Brain microvascular endothelial cell (primary cell): ENCODE measurements at places on chromosomes 3 and 15.

- DNase-seq, result peak; percentile 53
These were observed 353.8 kb downstream of the NAALADL2 start for GRCh38 chr3:175212896-175213295.

- no peak for DNase-seq
These were observed 16.7 kb downstream of the MAP2K5 start for GRCh38 chr15:67559158-67559557.

DNA sequence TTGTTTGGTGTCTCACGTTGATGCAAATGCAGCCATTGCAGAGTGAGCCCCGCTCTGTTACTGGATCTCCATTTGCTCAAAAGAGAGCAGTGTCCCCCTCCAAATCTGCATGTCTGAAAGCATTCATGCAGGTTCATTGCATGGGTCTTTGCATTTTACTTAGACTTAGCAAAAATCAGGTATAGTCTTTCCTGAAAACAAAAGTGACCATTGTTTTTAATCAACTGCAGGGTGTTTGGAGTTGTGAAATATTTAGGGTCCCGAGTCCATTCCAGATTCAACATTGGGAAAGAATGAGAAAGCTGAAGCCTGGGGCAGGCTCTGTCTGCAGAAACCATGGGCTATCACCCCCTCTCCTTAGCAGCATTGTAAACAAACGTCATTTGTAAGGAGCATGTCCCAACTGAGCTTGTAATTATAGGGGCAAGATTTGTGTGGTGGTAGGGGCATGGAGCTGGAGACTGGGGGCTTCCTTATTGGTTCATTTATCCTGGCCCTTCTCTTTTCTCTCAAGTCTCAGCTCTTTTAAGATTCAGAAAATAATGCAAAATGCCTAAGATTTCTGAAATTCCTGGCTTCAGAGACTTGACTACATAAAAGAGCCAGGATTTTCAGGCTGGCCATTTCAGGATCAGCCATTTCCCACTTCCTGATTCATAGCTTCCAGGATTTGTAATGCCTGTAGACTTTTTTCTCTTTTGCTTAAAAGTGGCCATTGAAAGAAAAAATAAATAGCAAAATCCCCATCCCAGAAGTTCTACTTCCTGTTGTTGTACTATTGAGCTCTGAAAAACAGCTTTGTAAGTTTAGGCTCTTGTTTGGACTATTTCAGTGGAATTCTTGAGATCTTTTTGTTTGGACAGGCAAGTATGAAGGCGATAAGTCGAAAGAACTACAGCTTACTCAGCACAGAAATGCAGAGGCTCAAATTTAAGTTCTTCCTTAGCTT is 23.0 kb downstream of the IGF1R start:
- DNase-seq, result no peak

- no peak for DNase-seq
These were observed 32.2 kb upstream of the ADCY5 start for GRCh38 chr3:123481071-123481470.

GRCh38 chr15:57340682-57341259 is 35.5 kb upstream of the CGNL1 start:
- peak; percentile 42 for DNase-seq

DNA sequence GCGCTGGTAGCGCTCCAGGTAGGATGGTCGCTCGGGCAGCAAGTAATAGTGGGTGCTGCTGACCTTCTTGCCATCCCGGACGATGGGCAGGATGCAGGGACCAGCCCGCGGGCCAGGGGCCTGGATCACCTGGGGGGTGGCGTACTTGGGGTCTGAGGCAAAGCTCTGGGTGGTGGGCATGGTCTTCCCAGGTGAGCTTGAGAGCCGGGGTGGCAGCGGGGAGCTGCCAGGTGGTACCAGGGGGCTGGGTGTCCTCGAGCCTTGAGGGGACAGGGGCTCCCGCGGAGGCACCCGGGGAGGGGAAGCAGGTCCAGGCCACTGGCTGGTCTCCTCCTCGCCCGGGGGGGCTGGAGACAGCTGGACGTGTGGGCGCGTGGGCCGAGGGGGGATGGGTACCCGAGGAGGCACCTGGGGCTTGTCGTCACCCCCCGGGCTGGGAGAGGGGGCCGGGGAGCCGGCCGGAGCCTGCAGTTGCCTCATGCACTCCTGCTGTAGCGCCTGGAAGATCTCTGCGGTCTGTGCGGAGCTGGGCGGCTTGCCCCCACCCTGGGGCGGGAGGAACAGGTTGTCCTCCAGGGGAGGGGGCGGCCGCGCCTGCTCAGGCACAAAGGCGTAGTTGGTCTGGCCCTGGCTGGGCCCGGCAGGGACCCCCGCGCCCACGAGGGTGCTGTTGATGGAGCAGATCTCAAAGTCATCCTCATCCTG is 40.6 kb downstream of the TNK2 start:
- no peak for DNase-seq

DNA sequence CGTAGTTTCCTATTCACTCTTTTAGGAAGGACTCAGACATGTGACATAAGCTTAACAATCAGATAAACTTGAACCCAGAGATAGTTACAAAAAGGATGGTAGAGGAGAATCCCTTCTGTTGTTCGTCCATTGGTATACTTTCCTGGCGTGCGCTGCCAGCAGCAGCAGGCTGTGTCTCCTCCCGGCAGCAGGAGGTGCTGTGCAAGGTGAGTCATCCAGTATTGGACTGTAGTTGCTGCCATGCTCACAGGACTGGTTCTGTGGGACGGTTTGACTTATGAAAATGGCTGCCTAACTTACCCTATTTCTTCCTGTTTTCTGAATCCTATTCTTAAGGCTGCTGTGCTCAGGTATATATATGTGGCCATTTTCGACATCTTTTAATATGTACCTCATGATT is 253.4 kb upstream of the LRRC3B start:
- DNase-seq, result no peak

GRCh38 chr15:63362196-63362595 is 19.4 kb downstream of the CA12 start:
- peak; percentile 50 for DNase-seq

- DNase-seq, result no peak
These were observed 18.0 kb downstream of the KLHL24 start for GRCh38 chr3:183653209-183654064.

GRCh38 chr3:41898631-41899030 is 63.3 kb downstream of the ULK4 start:
- DNase-seq, result no peak

- DNase-seq, result no peak
These were observed 148.1 kb downstream of the ABHD5 start for GRCh38 chr3:43838877-43839276.

- DNase-seq, result no peak
These were observed 222.8 kb downstream of the DPH6 start for GRCh38 chr15:35323141-35323540.

DNA sequence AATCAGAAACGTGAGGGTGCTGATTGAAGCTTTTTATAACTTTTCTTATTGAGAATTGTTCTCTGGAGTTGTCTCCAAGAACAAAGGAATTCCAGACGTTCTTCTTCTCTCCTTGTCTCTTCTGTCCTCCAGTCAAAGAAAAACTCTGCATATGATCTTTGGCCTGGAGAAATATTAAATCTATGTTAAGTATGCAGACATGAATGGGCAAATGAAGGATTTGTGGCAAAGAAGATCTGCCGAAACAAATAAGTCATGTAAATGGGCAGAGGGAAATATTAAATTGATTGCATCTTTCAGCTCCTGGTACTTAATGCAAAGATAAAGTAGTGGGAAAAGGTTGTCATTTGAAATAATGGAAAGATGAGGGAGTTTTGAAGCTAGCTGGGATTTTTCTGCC is 74.9 kb downstream of the IGF1R start:
- DNase-seq, result no peak

DNA sequence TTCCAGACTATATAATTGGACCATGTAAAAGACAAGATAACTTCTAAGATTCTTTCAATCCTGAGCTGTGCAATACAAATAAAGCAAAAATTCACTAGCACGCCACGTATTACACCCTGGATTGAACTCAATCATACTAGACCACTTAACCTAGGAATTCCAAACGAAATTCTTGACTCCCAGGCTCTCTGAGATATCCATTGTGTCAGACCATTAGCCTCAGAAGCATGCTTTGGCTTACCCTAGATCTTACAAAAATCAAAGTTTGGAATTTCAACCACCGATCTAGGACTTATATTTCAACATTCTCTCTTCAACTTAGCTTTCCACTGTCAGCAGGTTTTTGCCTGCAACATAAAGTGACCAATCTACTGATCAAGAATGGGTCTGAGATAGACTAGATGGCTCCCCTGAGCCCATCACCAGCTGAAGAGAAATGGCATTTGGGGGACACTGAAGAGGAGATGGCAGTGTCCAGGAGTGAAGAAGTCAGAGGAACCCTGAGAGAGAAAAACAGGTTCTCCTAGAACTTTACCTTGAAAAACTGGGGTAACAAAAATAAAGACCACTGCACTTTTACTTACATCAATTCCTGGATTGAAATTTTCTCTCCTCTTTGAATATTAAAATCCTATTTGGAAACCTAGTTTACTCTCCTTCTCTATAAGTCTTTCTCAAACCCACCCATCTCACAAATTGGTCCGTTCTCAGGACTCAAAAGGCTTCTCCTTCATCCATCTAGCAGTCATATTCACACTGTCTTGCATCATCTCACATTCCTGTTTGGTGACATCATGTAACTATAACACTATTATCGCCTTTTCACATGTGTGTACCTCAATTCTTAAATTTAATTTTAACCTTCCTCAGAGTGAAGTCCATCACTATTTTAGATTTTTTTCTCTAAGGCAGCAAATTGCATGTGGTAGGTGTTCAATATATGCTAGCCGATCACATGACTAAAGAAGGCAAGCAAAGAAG is 18.5 kb downstream of the CPNE4 start:
- no peak for DNase-seq

GRCh38 chr15:48696627-48697312 is 51.3 kb upstream of the FBN1 start:
- DNase-seq, result peak; percentile 61

GRCh38 chr3:128854475-128854874 is 24.9 kb upstream of the ACAD9 start:
- no peak for DNase-seq

DNA sequence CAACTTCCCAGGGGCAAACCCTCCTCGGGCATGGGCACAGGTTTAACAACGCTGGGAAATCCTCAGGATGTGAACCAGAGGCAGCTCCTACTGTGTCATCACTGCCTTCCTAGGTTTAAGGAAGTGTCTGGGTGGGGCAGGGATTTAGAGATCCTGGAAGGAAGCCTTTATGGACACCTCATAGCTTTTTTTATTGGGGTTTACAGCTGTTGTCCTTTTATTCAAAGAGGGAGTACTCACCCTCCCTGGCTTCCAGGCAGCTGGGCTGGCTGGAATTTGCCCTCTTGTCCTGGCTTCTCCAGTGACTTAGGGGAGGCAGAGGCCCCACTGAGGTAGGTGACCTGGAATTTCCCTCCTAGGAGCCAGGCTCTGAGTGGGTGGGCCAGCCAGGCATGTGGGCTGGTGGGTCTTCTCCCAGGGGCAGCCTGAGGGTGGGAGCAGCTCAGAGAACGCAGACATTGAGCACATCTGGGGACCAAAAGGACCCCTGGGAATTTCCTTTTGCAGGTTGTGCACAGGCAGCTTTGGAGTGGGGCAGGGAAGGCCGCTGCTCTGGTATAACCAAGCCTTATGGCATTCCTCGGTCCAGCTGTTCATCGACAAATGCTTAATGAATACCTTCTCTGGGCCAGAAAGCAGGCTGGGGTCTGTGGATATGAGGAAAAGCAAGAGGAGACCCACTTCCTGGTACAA is 13.5 kb upstream of the FAM3D start:
- DNase-seq, result no peak

DNA sequence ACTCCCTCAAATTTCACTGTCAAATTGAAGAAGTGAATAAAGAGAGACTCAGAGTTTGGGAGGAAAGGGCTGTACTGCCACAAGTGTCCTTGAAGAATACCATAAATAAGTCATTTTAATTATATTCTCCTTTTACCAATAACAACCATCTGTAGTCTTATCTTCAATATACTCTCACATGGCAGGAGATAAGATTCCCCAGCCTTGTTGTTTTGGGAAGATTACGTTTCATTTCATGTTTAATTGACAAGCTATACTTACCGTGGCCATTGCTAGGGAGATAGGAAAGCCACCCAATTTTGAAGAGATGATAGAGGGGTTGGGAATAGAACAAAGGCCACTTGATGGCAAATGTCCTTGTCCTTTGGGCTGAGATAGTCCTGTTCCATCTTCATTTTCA is 2.3 kb downstream of the MINDY4B start:
- DNase-seq, result no peak

- no peak for DNase-seq
These were observed 20.9 kb downstream of the FYCO1 start for GRCh38 chr3:45974686-45975085.

GRCh38 chr3:59212128-59212779 is 162.4 kb upstream of the CFAP20DC start:
- peak; percentile 29 for DNase-seq

- DNase-seq, result no peak
These were observed 3.9 kb downstream of the UPK1B start for GRCh38 chr3:119177321-119177720.

DNA sequence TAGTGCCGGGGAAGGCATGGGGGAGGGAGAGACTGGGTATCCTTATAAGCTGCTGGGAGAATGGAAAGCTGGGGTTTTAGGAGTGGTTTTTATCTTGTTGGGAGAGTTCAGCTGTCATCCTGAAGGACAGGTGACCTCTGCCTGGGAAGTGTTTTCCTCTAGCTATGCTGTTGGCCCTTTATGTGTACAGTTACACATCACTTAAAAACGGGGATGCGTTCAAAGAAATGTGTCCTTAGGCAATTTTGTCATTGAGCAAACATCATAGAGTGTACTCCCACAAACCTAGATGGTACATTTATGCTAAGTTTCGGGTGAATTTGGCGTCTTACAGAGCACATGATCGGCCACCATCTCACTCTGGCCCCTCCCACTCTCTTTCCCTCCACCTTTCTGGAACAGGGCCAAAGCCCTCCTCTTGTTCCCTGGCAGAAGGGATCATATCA is 164.3 kb upstream of the NUDT16 start:
- DNase-seq, result peak; percentile 47

DNA sequence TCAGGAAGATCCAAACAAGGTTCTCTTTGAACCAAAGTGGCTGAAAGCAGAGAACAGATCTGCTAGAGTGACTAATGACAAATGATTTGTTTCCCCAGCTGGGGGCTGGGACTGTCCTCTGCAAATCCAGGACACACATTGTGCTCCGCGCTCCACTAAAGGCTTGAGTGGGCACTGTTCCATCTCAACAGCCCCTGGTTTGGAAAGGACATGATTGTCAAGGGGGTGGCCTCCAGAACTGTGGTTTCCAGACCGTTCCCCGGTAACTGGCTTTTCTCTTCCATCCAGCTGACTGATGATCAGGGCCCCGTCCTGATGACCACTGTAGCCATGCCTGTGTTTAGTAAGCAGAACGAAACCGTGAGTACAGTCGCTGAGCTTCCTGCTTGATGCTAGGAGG is 91.0 kb downstream of the LRTM1 start:
- DNase-seq, result no peak

- peak; percentile 44 for DNase-seq
These were observed 3.7 kb upstream of the TF start for GRCh38 chr3:133742351-133743091.

DNA sequence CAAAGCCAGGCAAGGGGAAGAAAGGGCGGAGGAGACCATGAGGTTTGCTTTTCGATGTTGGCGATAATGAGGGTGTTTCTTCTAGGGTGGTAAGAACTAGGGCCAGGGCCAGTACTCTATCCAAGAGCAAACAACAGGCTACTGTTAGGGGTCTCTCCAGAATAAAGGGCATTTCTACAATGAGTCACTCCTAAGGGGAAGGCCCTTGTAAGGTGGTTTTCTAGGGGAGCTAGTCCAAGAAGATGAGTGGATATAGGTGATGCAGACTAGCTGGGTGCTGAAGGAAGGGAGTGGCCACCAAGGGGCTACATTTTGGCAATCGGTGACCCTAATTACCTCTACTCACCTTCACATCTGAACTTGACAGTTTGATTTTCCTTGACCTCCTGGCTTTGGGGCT is 148.5 kb upstream of the HACD2 start:
- no peak for DNase-seq

- DNase-seq, result no peak
These were observed 471.0 kb downstream of the ZPLD1 start for GRCh38 chr3:102905811-102906210.
